ENCODE measurements at places on chromosomes 11 and 22.
A peak's percentile ranks its signal among the peaks of the same experiment; 100 is the strongest.

- DNase-seq, result no peak
Observed at GRCh38 chr11:9178716-9179115, 86.4 kb downstream of the DENND5A start.

DNA sequence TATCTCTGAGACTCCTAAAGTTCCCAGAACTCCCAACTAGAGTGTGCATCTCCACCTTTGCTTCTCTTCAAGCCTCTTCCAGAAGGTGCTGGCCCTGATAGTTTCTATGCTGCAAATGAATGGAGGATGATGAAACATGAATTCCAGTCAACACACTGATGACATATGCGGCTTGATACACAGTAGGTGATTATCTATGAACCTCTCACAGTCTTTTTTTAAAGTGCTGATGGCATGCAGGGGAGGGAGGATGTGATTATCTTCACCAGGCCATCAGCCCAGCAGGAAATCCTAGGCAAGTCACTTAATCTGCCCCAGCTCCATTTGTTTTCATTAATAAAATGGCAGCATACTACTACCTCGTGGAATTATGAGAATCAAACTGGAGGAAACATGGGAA lies 548.5 kb downstream of the SOX6 start:
- DNase-seq, result no peak

- DNase-seq, result no peak
Observed at GRCh38 chr11:43497144-43497543, 138.4 kb downstream of the TTC17 start.

DNA sequence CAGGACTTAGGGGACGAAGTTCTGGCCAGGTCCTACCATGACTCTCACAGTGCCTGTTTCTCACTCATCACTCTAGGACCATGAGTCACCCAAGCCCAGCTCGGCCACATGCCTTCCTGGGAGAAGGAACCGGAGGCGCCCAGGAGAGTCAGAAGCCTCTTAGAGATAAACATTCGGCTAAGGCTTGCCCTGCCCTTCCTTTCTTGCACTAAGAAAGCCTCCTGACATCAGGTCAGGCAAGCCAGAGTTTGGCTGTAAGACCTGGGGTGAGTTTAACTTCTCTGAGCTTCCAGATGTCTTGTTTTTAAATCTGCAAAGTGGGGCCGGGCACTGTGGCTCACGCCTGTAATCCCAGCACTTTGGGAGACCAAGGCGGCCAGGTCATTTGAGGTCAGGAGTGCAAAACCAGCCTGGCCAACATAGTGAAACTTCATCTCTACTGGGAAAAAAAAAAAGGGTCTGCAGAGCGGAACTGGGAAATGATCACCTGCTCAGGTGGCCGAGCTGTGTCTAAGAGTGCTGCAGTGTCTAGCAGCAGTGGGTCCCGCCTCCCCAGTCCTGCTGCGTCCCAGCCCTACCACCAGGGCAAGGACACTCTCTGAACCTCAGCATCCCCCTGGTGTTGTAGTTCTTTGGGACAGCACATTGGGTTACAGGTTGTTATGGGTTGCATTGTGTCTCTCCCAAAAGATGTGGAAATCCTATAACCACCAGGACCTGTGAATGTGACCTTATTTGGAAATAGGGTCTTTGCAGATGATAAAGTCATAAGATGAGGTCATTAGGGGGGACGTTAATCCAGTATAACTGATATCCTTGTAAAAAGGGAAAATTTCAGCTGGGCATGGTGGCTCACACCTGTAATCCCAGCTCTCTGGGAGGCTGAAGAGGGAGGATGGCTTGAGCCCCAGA lies 1.8 kb upstream of the CARS1 start:
- no peak for DNase-seq

- no peak for DNase-seq
Observed at GRCh38 chr22:30015846-30016245, 64.4 kb upstream of the HORMAD2 start.

GRCh38 chr11:67307545-67308001 lies 4.2 kb downstream of the SSH3 start:
- DNase-seq, result no peak

- no peak for DNase-seq
Observed at GRCh38 chr22:41350087-41350486, 31.7 kb upstream of the TEF start.

GRCh38 chr11:121626507-121626875 lies 173.7 kb upstream of the SORL1-AS1 start:
- DNase-seq, result no peak

DNA sequence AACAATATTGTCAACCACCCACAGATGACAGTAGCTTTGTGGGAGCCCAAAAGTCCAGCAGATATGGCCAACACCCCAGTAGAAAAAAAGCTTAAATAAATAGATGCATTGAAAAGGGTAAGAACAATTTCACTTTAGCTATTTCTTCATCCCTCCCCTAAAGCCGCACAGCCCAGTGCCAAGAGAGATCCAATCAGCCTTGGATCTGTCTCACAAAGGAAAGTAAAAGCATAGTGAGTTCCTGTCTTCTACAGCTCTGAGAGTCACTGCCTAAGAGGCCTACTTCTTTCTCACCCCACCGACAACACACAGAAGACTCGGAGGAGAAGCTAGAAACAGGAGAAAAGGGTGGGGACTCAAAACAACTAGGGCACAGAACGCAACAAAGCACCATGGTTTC lies 196.4 kb downstream of the SBF2 start:
- no peak for DNase-seq

DNA sequence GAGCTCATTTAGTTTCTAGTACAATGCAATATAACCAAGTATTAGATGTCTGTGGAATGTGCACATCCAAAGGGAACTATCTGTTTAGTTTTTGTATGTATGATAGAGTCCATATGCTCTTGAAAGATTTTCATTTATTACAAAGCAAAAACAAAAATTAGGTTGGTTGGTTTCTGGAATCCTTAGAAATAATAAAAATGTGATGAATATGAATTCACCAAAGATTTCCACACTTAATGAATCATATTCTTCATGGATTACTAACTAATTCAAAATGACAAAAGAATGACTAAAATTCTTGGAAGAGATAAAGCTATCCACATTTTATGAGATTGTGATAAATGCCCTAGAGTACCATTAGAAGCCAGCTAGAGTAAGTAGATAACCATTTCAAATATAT lies 261.1 kb downstream of the SBF2 start:
- no peak for DNase-seq

- DNase-seq, result no peak
Observed at GRCh38 chr11:48077251-48077650, 96.9 kb downstream of the PTPRJ start.

GRCh38 chr11:8281266-8281665 lies 17.6 kb upstream of the LMO1 start:
- DNase-seq, result no peak

DNA sequence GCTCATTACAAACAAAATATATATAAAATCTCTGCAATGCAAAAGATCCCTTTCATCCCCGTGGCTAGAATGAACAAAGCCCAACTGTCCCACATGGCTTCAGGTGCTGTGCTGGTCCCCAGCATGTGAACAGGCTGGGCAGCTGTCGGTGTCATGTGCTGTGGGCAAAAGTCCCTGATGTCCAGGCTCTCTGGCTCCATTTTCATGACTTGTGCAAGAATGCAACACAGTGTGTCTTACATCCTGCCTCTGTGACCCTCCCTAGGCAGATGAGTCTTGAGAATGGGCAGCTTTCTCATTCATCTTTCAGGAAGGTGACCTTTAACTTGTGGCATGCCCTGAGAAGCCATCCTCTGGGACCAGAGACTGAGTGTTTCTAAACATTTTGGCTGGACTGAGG lies 14.5 kb downstream of the GUCD1 start:
- DNase-seq, result no peak

- DNase-seq, result no peak
Observed at GRCh38 chr11:57288771-57289579, 35.8 kb downstream of the TNKS1BP1 start.

- no peak for DNase-seq
Observed at GRCh38 chr11:96538104-96538503, 148.3 kb downstream of the JRKL start.

- DNase-seq, result no peak
Observed at GRCh38 chr11:65114538-65115171, 2.8 kb downstream of the ZNHIT2 start.

- peak; percentile 10 for DNase-seq
Observed at GRCh38 chr11:72553706-72554105, 119.4 kb upstream of the CLPB start.

DNA sequence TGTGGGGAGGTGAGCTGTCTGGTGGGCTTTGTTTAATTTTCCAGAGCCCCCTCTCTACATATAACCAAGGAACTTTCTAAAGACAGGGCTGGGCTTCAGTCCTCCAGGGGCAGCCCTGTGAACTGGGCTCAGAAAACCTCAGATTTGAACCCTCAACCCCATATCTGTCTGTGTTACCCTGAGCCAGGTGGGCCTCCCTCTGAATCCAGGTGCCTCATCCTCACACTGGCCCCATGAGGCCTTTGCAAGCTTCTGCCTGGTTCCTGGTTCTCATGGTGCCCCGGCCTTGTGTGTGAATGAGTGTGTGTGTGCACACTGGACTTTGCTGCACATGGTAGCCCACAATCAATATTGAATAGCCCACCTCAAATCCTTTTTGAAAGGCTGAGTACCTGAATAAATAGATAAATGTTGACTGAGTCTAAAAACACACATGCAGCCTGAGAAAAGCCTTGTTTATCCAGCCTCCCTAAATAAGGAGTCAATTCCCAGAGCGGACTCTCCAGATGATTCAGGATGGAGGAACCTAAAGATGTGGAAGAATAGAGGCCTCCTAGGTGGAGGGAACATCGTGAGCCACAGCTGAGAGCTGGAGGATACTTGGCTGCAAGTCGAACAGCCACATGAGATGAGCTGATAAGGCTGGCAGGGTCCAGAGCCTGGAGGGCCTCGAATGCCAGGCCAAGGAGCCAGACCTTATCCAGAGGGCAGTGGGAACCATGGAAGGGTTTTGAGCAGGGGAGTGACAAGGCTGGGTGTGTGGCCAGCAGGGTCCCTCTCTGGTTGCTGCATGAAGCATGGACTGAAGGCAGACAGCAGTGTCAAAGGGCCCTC lies 28.1 kb upstream of the P2RY2 start:
- DNase-seq, result no peak

GRCh38 chr11:44308256-44308922 lies 1.6 kb downstream of the ALX4 start:
- no peak for DNase-seq

DNA sequence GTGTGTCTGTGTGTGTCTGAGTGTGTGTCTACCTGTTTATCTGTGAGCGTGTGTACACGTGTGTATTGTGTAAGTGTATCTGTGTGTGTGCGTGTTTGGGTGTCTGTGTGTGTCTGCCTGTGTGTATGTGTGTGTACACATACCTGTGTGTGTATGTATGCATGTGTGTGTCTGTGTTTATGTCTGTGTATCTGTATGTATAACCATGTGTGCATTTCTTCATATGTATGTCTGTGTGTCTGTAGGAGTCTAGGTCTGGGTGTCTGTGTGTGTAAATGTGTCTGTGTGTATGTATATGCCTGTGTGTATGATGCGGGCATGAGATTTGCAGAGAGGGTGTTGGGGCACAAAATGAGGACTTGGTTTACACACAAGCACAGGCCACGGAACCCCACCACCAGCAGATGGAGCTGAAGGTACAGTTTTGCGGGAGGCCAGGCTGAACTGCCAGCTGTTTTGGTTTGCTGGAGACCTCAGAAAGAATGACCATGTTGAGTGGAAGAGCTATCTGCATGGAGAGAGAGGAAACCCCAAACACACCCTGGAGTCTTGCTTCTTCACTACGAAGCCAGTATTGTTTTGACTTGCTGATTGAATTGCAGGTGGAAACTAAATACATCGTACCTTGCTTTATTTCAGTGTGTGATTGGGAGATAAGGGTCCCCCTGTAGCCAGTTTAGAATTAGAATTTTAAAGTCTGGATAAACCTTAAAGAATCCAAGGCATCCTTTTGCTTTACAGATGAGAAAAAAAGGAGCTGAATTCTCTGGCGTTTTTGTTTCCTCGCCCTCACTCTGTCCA lies 497.2 kb downstream of the NTM start:
- peak; percentile 6 for DNase-seq

GRCh38 chr11:123690485-123690884 lies 36.1 kb upstream of the SCN3B start:
- DNase-seq, result no peak

DNA sequence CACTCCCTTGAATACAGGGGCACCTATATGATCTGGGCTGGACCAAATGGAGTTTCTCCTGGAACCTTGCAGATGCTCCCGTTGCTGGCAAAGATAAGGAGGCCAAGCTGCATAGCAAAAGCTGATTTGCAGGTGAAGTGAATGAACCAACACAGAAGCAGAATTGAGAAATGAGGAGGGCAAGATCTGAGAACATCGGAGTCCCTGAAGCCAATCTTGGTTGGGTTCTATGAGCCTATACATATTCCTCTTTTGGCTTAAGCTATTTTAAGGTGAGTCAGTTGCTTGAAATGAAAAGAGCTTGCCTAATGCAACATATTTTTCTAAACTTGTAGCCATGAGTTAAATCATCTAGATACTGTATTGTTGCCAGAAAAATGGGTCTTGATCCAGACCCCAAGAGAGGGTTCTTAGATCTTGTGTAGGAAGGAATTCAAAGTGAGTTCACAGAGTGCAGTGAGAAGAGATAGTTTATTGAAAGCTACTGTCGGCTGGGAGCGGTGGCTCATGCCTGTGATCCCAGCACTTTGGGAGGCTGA lies 23.5 kb downstream of the WEE1 start:
- no peak for DNase-seq

DNA sequence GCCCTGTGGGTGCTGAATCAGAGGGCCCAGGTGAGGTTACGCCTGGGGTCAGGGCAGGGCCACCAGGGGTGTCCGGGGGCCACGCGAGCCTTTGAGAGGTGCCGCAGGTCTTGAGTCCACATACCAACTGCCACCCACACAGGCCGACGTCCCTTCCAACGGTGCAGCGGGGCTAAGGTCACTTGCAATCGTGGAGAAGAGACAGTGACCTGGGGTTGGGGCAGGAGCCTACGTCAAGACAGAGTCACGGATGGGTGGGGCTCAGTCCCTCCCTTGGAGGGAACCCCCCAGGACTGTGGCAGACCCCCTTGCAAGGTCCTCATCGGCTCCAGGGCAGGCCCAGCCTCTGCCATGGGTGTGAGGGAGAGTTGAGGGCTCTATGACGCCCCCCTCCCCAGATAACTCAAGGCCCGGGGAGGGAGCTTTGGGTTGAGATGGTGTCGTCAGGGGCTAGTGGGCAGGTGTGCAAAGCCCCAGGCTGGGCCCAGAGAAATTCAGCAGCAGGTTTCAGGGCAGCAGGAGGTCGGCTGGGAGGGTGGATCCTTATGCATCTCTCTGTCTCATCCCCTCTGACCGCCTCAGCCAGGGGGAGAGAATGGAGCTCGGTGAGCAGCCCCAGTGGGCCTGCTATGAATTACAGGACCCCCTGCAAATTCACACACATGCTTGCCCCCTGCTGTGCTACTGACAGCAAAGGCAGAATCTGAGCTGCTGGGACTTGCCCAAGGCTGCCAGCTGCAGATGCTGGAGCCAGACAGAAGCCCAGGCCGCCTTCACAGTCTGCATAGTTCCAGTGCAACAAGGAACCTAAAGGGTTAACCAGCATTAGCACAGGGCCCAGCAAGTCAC lies 60.0 kb downstream of the MYEOV start:
- DNase-seq, result no peak

- DNase-seq, result no peak
Observed at GRCh38 chr11:22878039-22878438, 17.8 kb upstream of the CCDC179 start.
